ENCODE measurements at places on chromosomes 7 and 10.

- DNase-seq, result no peak
These were observed 14.1 kb downstream of the PTN start for GRCh38 chr7:137329411-137329810.

DNA sequence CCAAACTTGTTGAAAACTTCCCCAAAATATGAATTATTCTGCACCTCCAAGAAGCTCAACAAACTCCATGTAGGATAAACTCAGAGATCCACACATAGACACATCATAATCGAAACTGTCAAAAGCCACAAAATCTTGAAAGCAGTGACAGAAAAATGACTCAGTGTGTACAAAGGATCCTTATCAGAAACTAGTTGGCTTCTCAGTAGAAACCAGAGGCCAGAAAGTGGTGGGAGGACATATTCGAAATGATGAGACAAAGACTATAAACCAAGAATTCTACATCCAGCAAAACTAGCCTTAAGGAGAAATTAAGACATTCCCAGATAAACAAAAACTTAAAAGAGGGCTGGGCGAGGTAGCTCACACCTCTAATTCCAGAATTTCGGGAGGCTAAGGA lies 38.5 kb downstream of the MCMBP start:
- DNase-seq, result peak; percentile 6

DNA sequence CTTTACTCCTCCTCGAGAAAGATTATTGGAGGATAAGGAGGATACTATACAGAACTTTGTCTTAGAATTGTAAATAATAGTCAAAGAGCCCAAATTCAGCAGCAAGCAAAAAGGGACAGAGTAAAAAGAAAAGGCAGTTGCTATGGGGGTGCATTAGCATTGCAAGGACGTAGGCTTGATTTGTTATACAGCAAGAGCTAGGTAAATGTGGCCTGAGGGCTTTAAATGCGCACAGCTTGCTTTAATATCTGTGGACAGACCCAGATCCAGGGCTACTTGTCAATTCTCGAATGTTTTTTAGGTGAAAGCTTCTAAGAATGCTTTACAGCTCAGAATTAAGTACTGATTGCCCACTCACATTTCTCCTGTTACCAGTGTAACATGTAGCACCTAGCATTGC lies 58.5 kb downstream of the CELF2 start:
- DNase-seq, result no peak

- DNase-seq, result no peak
These were observed 40.7 kb downstream of the AHR start for GRCh38 chr7:17339139-17339538.

DNA sequence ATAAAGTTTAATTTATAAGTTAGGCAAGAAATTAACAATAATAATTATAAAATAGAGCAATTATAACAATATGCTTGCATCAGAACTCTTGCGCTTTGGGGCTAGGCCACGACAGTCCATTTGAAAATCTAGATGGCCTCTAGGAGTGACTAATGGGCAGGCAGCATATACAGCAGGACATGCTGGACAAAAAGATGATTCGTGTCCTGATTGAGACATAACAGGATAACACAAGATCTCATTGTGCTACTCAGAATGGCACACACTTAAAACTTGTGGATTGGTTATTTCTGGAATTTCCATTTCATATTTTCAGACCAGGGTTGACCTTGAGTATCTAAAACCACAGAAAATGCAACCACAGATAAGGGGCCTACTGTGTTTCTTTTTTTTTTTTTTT lies 27.5 kb downstream of the CTNNA3 start:
- DNase-seq, result peak; percentile 6
